ENCODE measurements at places on chromosomes 12 and 14.

DNA sequence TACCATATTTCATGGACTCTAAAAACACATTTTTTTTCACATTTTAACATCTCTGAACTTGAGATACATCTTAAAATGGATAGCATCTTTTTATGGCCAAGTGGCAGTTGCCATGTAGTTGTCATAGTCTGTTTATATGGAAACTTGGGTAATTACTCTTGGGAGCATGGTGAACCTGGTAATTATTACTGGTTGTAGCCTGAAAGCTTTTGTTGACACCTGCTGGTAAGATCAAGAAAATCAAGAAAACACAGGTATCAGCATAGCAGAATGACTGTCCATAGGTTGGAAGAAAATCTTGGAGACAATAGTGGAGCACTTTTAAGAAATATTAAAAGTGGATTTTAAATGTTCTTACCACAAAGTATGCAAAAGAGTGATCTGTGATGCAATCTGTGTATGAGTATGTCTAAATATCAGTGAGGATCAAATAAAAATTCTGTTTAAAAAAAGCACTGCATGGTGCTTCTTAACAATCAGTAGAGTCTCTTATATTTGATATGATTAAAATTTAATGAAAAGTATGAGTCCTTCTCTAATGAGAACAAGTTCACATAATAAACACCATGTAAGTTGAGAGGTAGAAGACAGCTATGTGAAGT is 44.2 kb downstream of the TTC8 start:
- DNase-seq = no peak

DNA sequence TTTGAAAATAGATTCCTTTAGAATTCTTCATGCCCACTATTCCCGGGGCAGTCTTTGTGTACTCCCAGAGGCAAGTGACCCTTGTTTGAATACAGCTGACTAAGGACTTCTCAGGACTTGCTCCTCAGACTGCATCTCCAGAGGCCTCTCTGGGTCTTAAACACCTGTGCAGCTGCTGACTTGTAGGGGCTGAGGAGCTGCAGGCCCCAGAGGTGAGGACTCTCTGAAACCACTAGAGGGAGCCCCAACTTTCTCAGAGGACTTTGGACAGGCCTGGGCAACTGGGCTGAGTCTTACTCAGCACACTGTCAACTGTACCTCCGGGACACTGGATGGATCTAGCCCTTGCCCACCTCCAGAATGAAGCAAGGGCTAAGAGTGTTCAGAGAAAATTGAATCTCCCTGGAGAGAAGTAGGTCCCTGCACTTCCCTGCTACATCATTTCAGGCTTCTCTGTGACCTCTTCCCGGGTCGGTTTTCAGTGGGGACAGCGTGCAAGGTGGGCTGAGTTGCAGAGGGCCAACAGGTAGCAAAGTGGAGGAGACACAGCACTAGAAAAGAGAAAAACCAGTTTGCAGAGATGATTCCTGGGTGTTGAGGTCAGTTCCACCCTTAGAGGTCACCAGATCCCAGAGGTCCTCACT is 164.6 kb downstream of the TMEM117 start:
- no peak for DNase-seq

DNA sequence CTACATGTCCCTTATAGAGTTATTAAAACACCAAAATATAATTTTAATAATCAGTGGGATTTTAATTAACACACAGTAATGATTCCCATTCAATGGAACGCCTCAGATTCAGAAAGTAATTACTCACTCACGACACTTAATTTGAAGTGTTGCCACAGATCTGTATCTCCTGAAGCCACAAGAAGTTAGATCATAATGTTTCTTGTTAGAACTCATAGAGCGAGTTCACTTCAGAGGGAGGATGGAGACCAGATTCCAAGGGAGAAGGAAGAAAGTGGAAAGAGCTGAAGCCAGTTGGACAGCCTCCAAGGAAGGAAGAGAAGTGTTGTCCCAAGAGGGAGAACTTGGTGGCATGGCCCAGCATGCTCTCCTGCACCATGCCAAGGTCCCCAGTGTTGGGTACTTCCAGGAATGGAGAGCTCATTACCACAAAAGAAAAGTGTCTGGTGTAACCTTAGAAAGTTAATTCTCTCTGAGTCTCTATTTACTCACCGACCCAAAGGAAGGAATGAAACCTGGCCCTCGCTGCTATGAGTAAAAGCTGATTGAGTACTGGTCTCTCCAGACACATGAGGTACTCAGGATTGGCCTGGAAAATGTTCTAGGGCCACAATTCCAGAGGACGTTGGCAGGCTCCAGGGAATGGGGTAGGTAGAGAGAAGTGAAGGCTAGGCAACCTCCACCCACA is 305.4 kb downstream of the BCL11B start:
- no peak for DNase-seq

DNA sequence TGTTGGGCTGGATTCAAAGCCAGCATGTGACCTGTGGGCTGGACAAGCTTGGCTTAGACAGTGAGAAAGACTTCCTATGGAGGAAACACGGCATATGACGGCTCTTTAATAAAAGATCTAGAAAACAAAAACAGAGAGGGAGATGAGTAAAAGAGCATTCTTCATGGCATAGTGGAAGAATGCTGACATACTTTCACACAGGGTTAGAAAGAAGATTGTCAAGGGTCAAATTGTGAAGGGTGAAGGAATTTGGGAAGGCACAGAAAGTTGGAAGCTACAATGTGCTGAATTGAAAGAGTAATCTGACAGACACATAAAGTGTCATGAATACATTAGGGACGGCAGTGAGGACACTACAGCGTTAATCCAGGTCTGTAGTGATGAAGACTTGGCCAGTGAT is 63.4 kb downstream of the GALNT4 start:
- DNase-seq = no peak

GRCh38 chr12:48978291-48978740 is at the start of gene WNT1:
Gene WNT1, plus strand, starts transcription at chr12:48978322. Its CDS starts 329 bp downstream, at chr12:48978651.
- DNase-seq = no peak

GRCh38 chr12:112317481-112317880 is 64.8 kb downstream of the HECTD4 start:
- no peak for DNase-seq

DNA sequence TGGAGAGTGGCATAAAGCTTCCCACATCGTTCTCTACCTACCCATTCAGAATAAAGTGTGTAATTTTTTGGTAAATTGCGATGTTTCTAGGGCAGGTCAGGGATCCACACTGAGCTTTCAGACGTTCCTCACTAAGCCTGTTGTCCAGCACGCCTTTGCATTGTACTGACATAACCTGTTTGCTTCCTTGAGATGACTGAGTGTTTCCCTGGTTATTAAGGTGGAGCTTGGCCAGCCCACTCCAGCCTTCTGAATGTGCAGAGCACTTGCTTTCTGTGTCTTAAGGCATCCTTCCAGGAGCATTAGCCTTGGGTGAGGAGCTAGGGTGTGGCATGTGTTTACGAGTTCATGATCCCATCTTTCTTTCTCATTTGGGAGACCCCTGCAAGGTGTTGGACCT is 96.4 kb downstream of the TMEM260 start:
- no peak for DNase-seq

DNA sequence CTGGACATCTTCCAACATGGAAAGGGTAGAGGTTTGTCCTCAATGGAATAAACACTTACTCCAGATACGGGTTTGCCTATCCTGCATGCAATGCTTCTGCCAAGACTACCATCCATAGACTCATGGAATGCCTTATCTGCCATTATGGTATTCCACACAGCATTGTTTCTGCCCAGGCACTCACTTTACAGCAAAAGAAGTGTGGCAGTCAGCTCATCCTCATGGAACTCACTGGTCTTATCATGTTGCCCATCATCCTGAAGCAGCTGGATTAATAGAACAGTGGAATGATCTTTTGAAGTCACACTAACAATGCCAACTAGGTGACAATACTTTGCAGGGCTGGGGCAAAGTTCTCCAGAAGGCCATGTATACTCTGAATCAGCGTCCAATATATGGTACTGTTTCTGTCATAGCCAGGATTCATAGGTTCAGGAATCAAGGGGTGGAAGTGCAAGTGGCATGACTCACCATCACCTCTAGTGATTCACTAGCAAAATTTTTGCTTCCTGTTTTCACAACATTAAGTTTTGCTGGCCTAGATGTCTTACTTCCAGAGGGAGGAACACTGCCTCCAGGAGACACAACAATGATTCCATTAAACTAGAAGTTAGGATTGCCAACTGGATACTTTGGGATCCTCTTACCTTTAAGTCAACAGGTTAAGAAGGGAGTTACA is 140.4 kb downstream of the SLC35F4 start:
- no peak for DNase-seq

- peak; percentile 73 for DNase-seq
Observed at GRCh38 chr12:111636209-111636945, 37.3 kb upstream of the ATXN2 start.

DNA sequence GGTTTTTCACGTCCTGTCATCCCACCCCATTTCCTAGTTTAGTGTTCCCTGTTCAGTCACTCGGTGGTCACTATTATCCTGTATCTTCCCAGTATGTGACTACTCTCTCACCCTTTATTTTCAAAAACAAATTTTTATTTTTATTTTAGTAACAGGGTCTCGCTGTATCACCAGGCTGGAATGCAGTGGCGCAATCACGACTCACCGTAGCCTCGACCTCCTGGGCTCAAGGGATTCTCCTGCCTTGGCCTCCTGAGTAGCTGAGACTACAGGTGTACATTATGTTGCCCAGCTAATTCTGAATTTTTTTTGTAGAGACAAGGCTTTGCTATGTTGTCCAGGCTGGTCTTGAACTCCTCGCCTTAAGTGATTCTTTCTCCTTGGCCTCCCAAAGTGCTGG is 20.1 kb upstream of the PRICKLE1 start:
- DNase-seq = no peak

GRCh38 chr12:122150127-122150681 is 23.8 kb downstream of the IL31 start:
- no peak for DNase-seq

- DNase-seq = no peak
Observed at GRCh38 chr12:11075642-11076041, 13.5 kb upstream of the TAS2R46 start.

- no peak for DNase-seq
Observed at GRCh38 chr12:131313635-131314034, 359.9 kb downstream of the ADGRD1 start.

DNA sequence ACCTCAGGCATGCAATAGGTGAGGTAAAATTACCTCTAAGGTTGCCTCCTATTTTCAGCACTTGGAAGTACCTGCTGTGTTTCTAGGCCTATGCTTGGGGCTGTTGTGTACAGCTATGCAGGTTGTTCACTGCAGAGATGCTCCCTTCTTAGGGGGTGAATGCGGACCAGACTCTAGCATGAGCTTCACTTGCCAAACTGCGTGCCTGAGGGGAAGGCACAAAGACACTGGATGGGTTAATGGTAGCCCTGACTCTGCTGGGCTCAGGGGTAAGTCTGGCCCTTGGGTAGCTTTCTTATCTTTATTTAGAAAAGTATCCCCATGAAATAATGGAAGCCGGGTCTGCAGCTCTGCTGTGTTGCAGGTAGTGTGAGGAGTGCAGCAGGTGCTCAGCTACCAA is 35.7 kb downstream of the B4GALNT3 start:
- no peak for DNase-seq

DNA sequence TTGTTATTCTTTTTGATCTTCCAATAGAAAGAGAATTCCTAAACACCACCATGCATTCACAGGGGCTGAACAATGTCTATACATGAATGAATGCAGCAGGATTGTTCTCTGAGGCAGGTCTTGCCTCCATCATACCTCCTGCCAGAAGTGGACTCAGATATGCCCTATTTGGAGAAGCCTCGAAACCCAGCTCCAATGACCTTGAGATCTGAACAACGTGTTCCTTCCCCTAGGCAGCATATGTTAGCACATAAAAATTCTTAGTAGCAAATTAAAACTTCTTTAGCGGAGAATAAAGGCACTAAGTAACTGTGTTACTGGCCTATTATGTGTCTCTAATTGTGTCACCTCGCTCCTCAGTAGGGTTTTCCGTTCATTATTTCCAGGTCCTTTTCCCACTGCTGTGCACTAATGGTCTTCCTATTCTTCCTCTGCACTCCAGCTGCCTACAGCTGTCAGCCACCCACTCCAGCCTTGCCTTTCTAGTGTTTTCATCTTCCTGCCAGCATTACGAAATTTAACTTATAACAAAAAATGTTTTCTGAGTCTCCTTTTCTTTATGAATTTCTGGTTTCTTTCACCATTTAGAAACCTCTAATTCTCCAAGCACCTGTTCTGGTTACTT is 62.6 kb upstream of the IGF1 start:
- peak; percentile 72 for DNase-seq

Measured in right lung (tissue), 10 donors.